ENCODE measurements at places on chromosomes 4 and X.
A peak's percentile ranks its signal among the peaks of the same experiment; 100 is the strongest.

- DNase-seq = peak; percentile 78
Observed at GRCh38 chrX:37349221-37350033, at the start of gene PRRG1. Gene PRRG1, plus strand, starts transcription at chrX:37349364. Its CDS starts 56,886 bp downstream, at chrX:37406250.

GRCh38 chrX:137432609-137433008, 133.3 kb upstream of the ZIC3 start:
- no peak for DNase-seq

- no peak for DNase-seq
Observed at GRCh38 chrX:135437867-135438733, 16.4 kb downstream of the SMIM10L2A start.

GRCh38 chr4:144374065-144374464, 233.5 kb upstream of the GYPA start:
- DNase-seq = no peak

DNA sequence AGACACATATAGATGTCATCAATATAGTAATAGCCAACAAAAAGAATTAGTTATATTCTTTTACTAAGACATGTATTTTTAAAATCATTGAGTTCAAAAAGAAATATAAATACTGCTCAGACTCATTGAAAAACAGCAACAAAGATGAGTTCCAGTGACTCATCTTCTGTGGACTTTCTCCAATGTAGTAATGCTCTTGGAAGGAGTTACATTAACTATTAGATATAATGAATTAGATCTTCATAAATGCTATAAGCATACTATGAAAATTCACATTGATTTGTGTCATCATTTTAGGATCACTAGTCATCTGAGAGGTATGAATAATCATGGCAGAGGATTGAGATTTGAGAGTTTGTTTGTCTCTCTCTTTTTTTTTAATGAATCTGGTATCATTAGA, 547.8 kb upstream of the PCDH7 start:
- DNase-seq = no peak

GRCh38 chr4:4687935-4688727, 146.3 kb upstream of the STX18 start:
- no peak for DNase-seq

GRCh38 chrX:119503484-119503861, 35.2 kb downstream of the SLC25A5 start:
- DNase-seq = peak; percentile 61

DNA sequence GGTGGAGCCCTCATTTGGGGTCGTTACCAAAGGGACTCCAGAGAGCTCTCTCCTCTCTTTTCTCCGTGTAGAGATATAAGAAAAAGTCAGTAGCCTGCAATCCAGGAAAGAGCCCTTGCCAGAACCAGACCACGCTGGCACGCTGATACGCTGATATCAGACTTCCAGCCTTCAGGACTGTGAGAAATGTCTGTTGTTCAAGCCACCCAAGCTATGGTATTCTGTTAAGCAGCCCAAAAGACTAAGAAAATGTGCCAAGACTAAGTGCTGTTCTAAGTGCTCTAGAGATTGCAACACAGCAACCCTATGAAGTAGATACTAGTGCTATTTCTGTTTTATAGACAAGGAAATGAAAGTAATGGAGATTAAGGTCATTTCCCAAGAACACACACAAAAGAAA, 205.7 kb downstream of the CAMK2D start:
- no peak for DNase-seq

- peak; percentile 89 for DNase-seq
Observed at GRCh38 chr4:40630335-40631021, 814 bp upstream of the RBM47 start.

DNA sequence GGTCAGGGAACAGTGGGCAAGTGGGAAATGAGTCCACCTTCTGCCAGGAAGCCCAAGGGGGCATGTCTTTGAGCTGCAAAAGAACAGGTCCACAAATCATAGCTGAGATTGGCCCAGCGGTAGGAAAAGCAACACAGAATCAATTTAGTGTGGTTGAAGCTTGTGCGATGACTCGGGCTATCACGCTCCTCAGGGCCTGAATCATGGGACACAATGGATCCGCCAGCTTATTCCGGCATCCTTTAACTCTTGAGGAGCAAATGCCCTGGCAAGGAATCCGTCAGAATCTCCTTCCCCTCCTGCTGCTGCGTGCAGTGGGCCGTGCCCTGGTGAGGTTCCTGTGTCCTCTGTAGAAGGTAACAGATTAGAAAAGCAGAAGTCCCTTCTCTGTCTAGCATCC, 98.0 kb downstream of the RELL1 start:
- DNase-seq = no peak

DNA sequence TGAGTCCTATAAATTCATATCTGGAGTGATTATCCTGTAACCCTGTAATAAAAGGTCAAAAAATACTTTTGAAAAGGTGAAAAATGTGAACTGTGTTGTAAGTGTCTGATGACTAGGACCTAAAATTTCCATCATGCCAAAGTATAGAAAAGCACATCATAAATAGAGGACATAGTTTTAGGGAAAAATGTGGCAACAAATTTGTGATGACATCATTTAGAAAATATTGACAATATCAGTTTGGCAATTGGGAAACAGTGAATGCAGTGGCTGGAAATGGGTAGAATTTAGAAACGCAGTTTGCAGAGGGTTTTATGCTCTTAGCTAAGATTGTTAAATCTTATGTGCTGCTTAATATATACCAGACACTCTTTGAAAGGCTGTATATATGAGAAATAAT, 1464.8 kb downstream of the RAPGEF2 start:
- DNase-seq = no peak

DNA sequence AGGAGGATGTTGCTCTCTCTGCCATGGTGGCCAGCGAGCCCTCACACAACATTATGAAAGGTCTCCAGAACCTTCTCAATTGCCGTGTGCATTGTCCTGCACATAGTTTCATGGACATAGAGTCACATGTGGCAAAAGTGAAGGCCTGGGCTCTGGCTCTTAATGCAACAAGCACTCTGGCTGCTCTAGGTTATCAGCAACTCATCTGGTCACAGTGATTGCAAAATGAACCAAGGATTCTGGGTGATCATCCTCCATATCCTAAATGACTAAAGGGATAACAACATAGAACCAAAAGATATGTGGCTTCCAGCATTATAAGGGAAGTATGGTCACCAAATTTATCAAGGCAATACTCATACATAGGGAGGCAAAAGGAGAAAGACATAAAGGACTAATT, 175.2 kb downstream of the MGST2 start:
- DNase-seq = no peak

GRCh38 chr4:172232966-172233365, 419.8 kb downstream of the GALNTL6 start:
- DNase-seq = no peak

GRCh38 chrX:113399506-113400192, 559.0 kb upstream of the AMOT start:
- no peak for DNase-seq

- DNase-seq = no peak
Observed at GRCh38 chr4:71497078-71497477, 158.3 kb downstream of the SLC4A4 start.

- no peak for DNase-seq
Observed at GRCh38 chr4:153771046-153771445, 11.2 kb upstream of the RNF175 start.

- no peak for DNase-seq
Observed at GRCh38 chr4:165874791-165875371, 1.8 kb downstream of the TLL1 start.

- no peak for DNase-seq
Observed at GRCh38 chrX:112627206-112627605, 52.5 kb downstream of the LHFPL1 start.

DNA sequence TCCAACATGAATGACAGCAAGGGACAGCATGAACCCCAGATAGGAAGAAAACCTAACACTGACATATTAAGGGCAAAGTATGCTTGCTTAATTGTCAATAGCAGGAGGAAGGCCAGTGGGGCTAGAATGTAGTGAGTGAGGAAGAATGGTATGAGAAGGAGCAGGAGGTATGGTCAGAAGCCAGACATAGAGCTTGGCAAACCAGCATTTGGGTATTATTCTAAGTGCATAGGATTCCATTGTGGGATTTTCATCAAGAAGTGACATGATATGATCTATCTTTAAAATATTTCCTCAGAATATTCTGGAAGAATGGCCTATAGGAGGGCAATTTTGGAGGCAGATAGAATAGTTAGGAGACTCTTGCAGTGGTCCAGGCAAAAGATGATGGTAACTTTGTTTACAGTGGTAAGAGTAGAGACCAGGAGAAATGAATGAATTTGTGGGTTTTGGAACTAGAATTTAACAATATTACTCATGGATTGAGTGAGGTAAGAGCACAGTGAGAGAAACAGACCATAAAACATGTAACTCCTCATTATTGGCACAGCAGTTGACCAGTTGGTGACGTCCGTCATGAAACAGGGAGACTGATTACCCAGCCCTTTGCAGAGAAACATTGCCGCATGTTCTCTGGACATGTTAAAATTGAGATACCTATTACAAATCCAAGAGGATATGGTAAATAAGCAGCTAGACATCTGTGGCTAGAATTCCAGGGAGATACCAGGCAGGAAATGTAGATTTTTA, 246.5 kb upstream of the HS3ST1 start:
- no peak for DNase-seq

- DNase-seq = no peak
Observed at GRCh38 chrX:10524578-10524977, 95.8 kb downstream of the MID1 start.

- peak; percentile 47 for DNase-seq
Observed at GRCh38 chr4:148192526-148192925, 249.7 kb downstream of the NR3C2 start.

- DNase-seq = no peak
Observed at GRCh38 chrX:74511704-74512103, 90.4 kb downstream of the SLC16A2 start.

DNA sequence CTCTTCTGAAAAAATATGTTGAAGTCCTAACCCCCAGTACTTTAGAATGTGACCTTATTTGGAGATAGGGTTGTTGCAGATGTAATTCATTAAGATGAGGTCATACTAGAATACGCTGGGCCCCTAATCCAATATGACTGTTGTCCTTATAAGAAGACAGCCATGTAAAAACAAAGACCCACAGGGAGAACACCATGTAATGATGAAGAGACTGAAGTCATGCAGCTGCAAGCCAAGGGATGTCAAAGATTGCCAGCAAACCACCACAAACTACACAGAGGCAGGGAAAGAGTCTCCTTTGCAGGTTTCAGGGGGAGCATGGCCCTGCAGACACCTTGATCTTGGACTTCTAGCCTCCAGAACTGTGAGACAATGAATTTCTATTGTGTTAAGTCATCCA, 37.4 kb downstream of the CXorf58 start:
- no peak for DNase-seq

DNA sequence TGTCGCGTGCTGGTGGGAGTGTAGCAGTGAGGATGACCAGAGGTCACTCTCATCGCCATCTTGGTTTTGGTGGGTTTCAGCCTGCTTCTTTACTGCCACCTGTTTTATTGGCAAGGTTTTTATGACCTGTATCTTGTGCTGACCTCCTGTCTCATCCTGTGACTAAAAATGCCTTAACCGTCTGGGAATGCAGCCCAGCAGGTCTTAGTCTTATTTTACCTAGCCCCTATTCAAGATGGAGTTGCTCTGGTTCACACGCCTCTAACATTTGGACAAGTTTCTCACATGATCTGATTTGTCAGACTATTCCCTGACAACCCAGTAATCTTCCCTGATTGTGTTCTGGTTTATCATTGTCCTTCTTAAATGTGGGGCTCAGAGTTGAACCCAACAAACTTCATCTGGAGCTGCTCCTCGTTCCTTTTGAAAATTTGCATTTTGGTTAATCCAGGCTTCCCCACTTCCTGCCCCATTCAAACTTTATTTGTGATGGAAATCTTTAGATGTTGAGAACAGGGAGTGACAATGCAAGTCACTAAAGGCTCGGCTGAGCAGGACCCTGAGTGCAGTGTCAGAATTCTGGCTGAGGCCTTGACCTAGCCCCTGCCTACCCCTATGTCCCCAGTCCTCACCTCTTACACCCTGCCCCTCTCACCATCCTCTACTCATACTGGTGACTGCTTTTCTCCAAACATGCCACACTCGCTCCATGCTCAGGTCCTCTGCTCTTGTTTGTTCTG, 226.8 kb downstream of the STIM2 start:
- DNase-seq = no peak

- no peak for DNase-seq
Observed at GRCh38 chrX:100070334-100070849, 339.7 kb downstream of the PCDH19 start.

DNA sequence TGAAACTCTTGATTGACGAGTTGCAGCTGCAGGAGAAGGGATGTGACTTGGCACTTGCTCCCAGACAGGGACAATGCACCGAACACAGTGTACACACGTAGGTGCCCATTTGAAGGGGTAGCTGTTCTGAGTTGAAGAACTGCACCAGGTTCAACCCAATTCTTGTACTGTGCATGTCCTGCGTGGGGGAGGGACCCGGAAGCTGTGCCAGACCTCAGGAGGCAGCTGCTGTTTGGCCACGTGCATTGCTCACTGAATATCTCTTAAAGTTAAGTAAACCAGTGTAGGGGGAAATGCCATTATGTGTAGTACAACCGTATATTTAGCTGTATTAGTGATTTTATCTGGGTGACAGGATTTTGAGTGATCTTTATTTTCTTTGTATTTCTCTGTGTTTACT, 12.0 kb upstream of the RBBP7 start:
- DNase-seq = peak; percentile 64

- DNase-seq = peak; percentile 88
Observed at GRCh38 chr4:186104114-186104889, at the start of gene FAM149A. Gene FAM149A, plus strand, starts transcription at chr4:186104704.

DNA sequence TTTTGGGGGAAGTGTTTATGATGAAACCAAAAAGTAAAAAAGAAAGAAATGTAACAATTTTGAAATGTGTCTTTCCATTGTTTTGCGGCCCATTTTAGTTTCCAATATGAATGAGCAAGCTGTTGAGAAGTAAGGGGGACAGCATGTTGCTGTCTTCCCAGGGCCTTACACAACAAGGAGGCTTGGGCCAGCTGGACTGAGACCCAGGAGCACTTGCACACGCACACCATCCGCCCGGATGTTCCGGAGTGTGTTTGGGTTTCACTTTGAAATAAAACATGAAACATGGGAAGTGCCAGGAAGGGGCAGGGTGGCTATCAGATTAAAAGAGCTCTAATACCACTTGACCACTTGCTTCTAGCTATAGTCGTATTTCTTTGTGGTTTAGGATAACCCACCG, 144.4 kb downstream of the NHS start:
- no peak for DNase-seq

GRCh38 chr4:69054578-69055200, 41.6 kb upstream of the UGT2B7 start:
- no peak for DNase-seq

Measured in left colon (tissue), 2 donors.